HepG2 (cell line): ENCODE measurements at places on chromosomes 16 and 17. TPM values are rescaled to one million over a fixed set of nuclear protein-coding genes. Genes with fewer than 3 reads are reported as not detected.

DNA sequence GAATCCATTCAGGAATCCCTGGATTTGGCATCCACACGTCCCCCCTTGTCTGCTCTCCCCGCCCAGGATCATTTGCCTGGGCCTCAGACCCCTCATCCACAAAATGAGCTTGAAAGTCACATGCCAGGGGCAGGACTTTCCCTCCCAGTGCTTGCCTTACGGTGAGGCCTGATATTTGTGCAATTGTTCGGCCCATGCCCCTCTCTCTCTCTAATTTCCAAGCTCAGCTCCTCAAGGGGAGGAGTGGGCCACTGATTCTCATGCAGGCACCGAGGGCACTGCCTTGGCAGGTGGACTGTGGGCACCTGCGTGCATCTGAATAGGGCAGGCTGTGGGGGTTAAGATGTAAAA, 267.2 kb upstream of the FOXF1 start:
- no peak for DNase-seq

DNA sequence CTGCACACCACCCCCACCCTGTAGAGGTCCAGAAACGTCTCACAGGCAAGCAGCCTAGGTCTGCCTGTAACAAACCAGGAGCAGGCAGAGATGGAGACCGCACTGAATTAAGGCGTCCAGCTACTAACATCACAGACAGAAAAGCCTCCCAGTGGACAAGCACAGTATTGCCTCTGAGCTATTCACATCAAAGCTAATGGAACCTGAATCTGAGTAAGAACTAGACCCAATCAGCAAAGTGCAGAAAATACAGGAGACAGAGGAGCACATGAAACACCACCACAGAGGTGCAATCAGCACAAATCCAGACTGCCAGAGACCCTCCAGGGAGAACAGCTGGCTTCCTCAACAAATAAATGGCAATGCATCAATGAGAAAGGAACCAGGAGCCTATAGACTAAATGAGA, 22.2 kb upstream of the PEMT start:
- DNase-seq, result peak; percentile 63

Gene UNC13D
- 27.2 and 42.7 TPM in 2 replicates for total RNA-seq

Gene KRT9
- total RNA-seq, result not detected in 2 replicates

- no peak for DNase-seq
Observed at GRCh38 chr17:79459003-79459655, 151.7 kb downstream of the RBFOX3 start.

DNA sequence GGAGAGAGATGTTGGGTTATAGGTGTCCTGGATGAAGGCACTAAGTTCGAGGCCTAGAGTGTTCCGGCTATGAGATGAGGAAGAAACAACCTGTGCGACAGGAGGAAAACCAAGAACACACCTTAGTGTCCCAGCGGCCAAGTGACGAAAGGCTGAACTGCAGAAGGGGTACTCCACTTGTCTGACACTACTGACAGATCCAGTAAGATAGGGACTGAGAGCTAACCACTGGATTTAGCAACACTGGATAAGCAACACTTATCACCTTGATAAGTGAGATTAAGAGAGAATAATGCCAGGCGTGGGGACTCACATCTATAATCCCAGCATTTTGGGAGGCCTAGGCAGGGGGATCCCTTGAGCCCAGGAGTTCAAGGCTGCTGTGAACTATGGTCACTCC, 7.1 kb downstream of the XPO6 start:
- DNase-seq, result no peak

- no peak for DNase-seq
Observed at GRCh38 chr17:27817731-27818130, 17.4 kb upstream of the NOS2 start.

Gene PRSS27
- total RNA-seq, result 0.20 TPM in 1 of 2 replicates, not detected in the other

DNA sequence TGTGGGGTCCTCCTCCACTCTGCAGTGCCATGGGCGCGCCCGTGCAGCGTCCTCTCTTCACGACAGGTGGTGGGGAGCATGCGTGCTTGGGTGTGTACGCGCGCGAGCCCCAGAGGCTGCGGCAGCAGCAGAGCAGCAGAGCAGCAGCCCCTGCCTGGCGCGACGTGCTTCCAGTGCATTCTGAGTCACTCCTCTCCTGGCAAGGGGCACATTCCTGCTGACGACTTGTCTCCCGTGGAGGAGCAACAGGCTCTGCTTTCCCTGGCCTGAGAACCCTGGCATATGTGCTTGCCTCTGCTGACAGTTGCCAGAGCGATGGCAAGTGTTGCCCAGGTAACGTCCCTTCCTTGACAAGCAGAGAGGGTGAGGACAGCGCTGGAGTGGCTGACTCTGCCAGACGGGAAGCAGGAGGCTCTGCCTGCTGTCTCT, 133.8 kb upstream of the PLCG2 start:
- DNase-seq, result no peak

GRCh38 chr16:79158337-79158736, 442.2 kb downstream of the MAF start:
- no peak for DNase-seq

DNA sequence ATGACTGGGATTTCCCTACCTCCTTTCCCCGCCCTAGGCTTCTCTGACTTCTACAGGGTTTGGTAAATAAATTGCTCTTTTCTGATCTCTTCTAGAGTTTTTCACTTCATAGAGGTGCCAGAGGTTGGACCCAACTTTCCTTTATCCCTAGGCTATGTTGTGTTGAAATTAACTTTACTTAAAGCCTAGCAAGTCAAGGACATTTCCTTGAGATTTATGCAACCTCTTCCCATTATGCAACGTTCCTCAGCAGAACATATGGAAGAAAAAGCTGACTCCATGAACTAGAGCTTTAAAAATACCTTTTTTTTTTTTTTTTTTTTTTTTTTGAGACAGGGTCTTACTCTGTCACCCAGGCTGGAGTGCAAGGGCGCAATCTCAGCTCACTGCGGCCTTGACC, 15.5 kb downstream of the MPO start:
- DNase-seq, result no peak

- DNase-seq, result no peak
Observed at GRCh38 chr17:75758131-75758905, 6.7 kb downstream of the GALK1 start.

- DNase-seq, result no peak
Observed at GRCh38 chr16:17301593-17302135, 169.1 kb downstream of the XYLT1 start.

- no peak for DNase-seq
Observed at GRCh38 chr16:15518381-15519351, 84.3 kb downstream of the BMERB1 start.

Gene MMP2
- 0.29 and 0.31 TPM in 2 replicates for total RNA-seq

DNA sequence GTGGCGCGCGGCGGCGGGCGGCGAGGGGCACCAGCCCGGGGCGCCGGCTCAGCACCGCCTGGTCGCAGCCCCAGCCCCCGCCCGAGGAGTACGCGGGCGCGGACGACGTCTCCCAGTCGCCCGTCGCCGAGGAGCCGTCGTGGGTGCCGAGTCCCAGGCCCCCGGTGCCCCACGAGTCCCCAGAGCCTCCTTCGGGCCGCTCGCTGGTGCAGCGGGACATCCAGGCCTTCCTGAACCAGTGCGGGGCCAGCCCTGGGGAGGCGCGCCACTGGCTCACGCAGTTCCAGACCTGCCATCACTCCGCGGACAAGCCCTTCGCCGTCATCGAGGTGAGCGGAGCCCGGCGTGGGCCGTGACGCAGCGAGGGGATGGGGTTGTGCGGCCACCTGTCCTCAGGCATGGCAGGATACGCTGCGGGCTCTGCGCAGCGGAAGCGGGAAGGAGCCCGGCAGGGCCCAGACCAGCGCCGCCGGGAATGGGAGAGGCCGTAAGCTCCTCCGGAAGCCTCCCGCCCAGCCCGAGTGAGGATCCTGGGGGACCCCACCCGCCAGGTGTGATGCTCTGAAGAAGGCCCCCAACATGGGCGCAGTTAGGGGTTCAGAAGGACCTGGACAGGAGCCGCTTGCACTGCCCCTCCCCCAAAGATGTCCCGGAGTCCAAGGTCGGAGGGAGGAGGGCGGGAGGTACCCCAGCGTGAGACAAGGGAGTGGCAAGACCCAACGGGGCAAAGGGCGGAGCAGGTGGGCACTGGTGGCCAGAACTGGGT, 522 bp downstream of the NAGS start:
- no peak for DNase-seq

DNA sequence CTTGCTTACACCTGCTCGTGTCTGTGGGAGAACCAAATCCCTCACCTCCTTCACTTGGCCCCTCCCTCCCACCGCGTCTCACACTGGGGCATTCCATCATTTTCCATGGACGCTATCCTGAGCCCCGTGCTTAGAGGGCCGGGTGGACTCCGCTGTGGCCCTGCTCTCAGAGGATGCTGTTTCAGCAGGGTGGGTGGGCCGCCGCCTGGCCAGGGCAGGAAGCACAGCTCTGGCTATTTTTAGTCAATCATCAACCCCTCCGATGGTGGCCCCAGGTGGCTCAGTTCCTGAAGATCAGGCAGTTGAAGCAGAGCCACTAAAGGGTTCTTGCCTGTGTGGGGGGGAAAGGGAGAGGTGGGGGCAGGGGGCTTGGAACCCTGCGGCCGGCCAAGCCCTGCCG, 230.3 kb downstream of the ENGASE start:
- DNase-seq, result no peak

- DNase-seq, result no peak
Observed at GRCh38 chr17:67438667-67439066, 61.6 kb downstream of the PITPNC1 start.

- no peak for DNase-seq
Observed at GRCh38 chr17:71725811-71726210, 395.0 kb upstream of the SOX9 start.

GRCh38 chr16:65312795-65313194, 190.9 kb upstream of the CDH11 start:
- no peak for DNase-seq

- no peak for DNase-seq
Observed at GRCh38 chr16:87556941-87557459, 45.3 kb upstream of the JPH3 start.

Gene KCNJ18
- total RNA-seq, result not detected in 2 replicates

Gene CLEC19A
- not detected in 2 replicates for total RNA-seq

DNA sequence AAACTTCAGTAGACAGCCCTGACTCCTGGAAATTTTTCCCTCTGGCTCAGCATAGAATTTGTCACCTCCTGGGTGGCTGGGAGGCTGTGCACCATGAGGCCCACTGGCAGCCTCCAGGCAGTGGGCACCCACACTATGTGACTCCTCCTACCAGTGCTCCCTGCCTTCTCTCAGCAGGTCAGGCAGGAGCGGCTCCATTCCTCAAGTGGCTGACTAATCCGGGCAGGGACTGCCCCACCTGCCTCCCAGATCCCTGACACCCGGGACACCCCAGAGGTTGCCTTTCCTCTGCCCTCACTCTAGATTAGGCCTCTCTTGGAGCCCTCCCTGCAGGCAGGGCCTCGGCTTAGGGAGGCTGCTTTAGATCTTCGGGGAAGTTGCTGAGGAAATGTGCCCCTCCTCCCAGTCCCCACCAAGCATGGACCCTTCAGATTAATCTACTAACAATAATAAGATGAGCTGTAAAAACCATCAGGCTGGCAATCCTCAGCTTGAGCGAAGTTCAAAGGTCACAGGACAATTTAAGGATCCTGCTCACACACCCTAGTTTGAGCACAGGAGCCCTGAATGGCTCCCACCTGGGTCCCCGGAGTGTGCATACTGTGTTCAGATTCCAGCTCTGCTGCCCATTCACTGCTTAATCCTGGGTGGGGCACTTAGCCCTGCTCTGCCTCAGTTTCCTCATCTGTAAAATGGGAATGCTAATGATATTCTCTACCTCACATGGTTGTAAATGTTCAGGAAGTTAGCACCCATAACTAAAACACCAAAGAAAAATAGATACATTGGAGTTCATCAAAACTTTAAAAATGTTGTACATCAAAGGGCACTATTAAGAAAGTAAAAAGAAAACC, 10.0 kb upstream of the MYCBPAP start:
- DNase-seq, result no peak

Gene CALB2
- total RNA-seq, result 0.22 and 0.40 TPM in 2 replicates

DNA sequence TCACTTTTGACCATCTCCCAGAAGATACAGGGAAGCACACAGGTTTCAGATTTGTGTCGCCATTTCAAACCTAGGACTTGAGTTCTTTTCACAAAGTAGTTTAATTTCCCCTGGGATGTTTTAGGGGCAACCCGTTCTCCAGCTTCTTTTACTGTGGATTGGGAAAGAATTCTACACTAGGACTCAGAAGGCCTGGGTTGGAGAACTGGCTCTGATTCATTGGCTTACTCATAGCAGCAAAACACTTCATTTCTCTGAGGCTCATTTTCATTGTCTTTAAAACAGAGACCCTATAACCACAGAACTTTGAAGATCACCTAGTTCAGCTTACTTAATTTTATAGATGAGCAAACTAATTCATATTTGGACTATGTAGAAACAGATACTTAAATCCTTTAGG, 175.9 kb upstream of the SALL1 start:
- DNase-seq, result no peak

- DNase-seq, result no peak
Observed at GRCh38 chr17:9553596-9553995, 22.0 kb downstream of the STX8 start.

DNA sequence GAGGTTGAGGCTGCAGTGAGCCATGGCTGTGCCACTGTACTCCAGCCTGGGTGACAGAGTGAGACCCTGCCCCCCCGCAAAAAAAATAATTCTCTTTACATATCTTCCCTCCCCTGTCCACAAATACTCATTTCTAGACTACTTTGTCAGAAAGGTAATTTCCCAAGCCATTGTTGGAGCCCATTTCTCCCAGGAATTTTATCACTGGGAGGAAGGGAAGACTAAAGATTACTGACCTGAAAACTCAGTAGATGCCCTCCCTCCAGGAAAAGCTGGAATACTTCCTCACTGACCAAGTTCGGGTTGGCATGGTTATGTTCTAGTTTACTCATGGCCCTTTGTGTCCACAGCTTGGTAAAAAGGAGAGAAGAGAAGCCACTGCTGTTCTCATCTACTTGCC, 4.1 kb downstream of the CALCOCO2 start:
- DNase-seq, result no peak

DNA sequence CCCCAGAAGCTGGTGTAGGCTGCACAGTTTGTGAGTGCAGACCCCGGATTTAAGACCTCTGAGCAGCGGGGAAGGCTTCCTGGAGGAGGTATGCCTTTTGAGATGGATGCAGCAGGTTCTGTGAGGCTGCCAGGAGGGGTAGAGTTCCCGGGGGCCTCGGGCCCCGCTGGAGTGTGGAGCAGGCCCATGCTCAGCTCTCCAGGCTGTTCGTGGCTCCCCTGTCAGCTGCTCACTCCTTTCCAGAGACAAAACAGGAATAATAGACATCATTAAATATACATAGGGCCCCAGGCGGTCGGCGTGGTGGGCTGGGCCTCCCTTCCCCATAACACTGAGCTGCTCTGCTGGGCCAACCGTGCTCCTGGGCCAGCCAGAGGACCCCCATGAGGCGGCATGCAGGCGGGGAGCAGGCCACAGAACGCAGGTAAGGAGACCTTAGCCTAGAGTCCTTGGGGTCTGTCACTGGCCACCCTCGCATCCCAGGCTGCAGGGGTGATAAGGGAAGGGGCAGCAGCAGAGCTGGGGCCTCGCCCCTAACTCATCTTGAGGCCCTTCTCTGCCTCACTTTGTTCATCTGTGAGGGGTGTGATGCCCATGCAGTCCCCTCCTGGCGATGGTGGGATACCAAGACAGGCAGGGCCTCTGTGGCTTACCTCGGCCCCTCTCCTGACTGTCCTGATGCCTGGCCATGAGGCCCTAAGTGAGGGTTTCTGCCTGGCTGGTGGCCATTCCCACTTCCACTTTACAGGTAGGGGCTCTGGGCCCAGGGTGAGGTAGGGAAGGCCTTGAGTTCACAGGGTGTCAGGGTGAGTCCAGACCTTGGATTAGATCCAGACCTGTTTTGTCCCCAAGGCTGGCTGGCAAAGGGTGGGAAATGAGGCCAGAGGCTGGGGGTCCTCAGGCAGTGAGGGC, at the start of gene MYO15A:
Gene MYO15A (plus strand): TSS at position 356 of the 912 bp plus-strand sequence. CDS start 10,045 bp downstream, outside the sequence.
- DNase-seq, result no peak

GRCh38 chr16:2159175-2159838, 3.7 kb downstream of the TRAF7 start:
- DNase-seq, result no peak

GRCh38 chr16:85471469-85472431, 141.4 kb upstream of the GSE1 start:
- no peak for DNase-seq
